NCI-H1092 (cell line): ENCODE measurements at places on chromosomes 4 and X.

- no peak for DNase-seq
These were observed 24.7 kb downstream of the KCNE5 start for GRCh38 chrX:109600237-109600651.

DNA sequence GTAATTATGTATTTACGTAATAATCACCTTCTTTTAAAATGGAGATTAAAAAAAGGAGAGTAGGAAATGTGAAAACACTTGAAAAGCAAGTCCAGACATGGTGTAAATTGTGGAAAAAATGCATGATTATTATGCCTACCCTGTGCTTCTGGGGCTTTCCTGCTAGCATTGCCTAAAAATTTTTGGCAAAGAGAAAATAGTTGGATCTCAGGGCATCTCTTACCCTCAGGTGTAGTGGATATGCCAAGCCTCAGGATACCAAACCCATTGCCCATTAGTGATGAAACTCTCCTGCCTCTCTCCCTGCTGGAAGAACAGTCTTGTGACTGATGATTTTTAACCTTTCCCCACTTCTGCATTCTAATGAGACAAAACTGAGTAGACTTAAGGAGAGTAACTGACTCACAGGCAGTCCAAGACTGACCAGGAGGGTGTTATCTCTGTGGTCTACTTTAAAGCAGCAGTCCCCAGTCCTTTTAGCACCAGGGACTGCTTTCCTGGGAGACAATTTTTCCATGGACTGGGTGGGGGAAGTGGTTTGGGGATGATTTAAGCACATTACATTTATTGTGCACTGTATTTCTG lies 174.6 kb downstream of the ZNF330 start:
- DNase-seq, result no peak

DNA sequence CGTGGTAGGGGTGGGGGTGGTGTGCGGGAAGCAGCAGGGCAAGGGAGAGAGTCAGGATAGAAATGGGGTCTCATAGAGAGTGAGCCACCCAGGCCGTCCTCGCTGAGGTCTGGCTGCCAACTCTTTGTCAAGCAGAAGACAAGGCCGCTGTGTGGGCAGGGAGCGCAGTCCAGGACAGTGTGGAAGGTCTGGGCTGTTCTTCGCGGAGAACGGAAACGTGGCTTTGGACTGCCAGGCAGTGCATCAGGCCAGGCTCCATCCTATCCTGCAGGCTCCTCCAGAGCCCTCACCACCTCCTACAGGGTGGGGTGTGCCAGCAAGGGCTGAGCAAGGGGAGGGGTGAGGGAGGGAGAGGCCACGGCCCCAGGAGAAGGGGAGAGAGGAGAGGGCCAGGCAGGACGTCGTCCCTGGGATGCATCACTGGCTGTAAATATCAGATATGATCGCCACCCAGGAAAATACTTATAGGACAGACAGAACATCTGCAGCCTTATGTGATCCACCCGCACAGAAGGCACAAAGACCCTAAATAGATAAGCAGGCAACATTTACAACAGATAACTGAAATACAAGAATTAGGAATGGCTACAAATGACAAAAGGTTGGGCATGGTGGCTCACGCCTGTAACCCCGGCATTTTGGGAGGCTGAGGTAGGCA lies 85.3 kb downstream of the ABLIM2 start:
- no peak for DNase-seq

DNA sequence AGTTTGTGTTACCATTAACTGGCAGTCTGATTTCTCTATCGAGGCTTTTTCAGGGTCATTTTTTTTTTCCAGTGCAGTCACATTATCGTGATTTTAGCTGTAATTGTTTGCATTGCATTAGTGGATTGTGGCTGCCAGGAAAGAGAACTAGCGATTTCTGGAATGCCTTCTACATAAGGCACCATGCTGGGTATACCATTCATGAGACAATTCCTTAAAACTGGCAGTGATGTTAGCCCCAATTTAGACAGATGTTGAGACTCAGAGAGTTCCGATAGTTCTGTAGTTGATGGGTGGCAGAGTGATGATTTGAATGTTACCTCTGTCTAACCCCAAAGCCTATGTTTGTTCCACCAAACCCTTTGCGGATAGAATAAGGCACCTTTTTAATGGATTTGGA lies 175.4 kb upstream of the TENM3 start:
- no peak for DNase-seq

DNA sequence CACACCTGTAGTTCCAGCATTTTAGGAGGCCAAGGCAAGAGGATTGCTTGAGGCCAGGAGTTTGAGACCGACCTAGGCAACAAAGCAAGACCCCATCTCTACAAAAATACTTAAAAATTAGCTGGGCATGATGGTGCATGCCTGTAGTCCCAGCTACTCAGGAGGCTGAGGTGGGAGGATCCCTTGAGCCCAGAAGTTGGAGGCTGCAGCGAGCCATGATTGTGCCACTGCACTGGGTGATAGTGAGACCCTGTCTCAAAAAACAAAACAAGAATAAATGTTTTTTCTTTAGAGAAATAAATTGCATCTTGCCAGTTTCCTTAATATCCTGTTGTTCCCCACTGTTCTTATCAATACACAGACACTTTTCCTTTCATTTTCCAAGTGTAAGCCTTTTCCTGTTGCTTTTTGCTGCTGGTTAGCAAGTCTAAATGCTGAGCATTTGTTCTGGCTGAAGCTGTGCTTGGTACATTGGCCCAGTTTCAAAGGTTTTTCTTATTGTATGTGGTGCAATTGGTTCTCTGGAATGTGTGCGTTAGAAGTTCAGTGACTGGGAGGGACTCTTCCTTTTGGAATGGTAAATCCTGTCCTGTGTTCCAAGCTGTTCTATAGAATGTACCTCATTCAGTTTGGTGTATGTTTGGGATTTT lies 98.2 kb downstream of the AFF1 start:
- DNase-seq, result no peak

DNA sequence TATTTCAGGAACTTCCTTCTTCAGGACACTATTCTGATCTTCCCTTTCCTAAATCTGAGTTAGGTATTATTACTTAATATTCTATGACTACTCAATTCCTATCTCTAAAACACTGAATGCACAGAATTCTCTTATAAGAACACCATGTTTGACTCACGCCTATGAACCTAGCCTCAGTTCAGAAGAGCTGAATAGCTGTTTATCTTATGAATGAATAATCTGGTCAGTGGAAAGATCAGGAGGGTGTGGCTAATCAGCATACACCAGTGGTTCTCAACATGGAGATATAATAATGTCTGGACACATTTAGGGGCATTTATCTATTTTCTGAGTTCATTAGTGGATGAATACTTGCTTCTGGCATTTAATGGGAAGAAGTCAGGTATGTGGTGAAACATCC lies 24.2 kb downstream of the EPHA5 start:
- DNase-seq, result no peak

DNA sequence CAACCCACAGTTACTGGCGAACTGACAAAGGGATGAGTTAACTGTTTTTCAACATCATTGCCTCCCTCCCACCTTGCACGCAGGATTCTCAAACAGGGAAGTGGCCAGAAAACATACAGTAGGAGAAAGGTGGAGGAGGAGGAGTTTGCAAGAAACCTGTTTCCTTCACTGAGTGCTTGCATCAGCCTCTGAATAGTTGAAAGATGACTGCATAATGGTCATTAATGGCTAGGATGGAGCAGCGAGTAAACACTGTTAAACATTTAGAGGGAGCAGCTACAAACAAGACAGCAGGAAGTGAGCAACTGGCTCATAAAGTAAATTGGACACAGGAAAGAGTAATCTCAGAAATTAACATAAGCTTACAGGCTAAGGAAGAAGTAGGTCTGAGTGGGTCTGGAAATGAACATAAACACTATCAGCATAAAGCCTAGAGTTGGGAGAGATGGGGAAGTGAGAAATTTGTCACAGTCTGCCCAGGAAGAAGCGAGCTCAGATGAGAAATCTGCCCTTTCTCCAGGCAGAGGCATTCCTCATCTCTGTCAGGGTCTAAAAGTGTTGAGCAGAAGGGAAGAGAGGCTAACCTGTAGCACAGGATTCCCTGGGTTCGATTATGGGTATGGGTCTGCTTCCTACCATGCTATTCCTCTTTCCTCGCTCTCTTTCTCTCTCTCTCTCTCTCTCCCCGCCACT lies 38.6 kb downstream of the TRPC5OS start:
- no peak for DNase-seq

DNA sequence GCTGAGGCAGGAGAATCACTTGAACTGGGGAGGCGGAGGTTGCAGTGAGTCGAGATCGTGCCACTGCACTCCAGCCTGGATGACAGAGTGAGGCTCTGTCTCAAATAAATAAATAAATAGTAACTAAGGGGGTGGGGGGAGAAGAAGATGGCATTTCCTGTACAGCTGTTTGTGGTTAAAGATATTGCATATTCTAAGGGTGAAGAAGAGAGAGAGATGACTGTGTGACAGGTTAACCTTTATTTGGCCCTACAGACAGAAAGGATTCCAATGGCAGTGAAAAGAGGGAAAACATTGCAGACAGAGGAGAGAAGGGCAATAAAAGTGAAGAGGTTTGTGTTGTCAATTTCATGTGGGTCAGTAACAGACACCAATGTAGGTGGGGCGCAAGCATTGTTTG lies 9.4 kb downstream of the TASL start:
- DNase-seq, result no peak

DNA sequence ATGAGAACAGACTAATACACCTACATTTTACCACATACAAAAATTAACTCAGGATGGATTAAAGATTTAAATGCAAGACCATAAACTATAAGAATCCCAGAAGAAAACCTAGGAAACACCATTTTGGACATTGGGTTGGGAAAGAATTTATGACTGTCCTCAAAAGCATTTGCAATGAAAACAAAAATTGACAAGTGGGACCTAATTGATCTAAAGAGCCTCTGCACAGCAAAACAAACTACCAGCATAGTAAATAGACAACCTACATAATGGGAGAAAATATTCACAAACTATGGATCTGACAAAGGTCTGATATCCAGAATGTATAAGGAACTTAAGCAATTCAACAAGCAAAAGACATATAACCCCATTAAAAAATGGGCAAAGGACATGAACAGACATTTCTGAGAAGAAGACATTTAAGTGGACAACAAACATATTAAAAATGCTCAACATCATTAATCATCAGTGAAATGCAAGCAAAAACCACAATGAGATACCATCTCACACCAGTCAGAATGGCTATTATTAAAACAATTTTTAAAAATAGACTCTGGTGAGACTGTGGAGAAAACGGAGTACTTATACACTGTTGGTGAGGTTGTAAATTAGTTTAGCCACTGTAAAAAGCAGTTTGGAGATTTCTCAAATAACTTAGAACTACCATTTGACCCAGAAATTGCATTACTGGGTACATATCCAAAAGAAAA lies 221.7 kb upstream of the DIPK2B start:
- no peak for DNase-seq

GRCh38 chr4:183146478-183146877 lies 47.4 kb downstream of the WWC2 start:
- DNase-seq, result no peak

DNA sequence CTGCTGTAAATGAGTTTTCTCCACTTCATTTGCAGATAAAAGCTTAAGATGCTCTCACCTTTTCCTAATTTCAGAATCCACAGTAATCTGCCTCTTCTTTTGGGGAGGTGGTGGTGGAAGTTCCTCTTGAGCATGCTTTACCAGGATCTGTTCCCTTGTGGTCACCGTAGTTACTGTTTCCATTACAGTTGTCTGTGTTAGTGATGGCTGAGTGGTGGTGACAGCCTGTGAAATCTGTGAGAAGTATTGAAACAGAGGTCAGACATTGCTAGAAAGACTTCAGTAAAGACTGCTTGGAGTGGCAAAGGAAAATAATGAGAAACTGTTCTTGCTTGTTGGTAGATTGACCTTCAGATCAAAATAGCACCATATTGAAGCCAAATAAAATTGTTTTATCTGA lies 666.2 kb downstream of the DMD start:
- no peak for DNase-seq

- no peak for DNase-seq
These were observed 15.8 kb downstream of the HMX1 start for GRCh38 chr4:8855818-8856245.

DNA sequence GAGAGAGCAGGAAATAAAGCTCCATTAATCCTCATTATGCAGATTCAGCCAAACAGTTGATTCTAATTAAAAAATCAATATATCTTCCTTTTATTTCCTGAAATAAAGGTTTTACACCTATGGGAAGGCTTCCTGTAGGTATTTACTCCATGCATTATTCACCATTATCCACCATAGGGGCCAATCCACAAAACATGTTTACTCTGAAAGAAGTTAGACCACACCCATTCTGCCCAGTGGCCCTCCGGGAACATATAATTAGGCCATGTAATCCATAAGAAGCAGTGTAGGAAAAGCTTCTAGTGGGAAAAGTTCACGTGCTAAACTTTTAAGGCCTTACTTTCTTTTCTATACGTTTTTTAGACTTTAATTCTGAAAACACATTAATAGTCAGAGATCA lies 57.7 kb downstream of the SAT1 start:
- DNase-seq, result no peak

DNA sequence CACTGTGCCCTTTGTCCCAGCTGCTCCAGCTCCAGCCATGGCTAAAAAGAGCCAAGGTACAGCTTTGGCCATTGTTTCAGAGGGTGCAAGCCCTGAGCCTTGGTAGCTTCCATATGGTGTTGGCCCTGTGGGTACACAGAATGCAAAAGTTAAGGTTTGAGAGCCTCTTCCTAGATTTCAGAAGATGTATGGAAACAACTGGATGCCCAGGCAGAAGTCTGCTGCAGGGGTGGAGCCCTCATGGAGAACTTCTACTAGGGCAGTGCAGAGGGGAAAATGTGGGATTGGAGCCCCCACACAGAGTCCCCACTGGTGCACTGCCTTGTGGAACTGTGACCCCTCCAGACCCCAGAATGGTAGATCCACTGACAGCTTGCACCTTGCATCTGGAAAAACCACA lies 70.9 kb upstream of the MSX1 start:
- no peak for DNase-seq

DNA sequence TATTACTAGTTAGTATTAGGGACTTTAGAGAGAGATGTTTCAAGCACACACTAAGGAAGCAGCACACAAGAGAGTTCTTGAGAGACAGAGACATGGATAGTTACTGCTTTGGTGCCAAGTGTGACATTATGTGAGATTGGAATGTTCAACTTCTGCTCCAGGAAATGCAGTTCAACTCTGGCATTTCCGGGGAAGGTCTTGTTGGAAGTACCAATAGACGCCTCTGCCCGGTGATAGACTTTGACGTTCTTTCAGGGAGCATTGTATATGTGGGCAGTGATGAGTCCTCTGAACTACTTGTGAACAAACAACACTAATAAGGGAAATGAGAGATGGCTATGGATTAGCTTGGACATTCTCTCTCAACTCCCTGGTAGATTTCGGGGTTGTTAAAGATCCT lies 638.1 kb upstream of the BOD1L1 start:
- no peak for DNase-seq

- no peak for DNase-seq
These were observed 532.9 kb downstream of the ANKRD50 start for GRCh38 chr4:124179506-124180186.

- DNase-seq, result no peak
These were observed 28.4 kb downstream of the RP2 start for GRCh38 chrX:46865281-46865680.

- no peak for DNase-seq
These were observed 279.9 kb downstream of the PPP3CA start for GRCh38 chr4:101067383-101067782.

GRCh38 chrX:1592470-1593142 lies 1.2 kb downstream of the AKAP17A start:
- no peak for DNase-seq
